ENCODE measurements at places on chromosomes 2 and 18.

GRCh38 chr2:2455151-2455550 is 124.1 kb upstream of the MYT1L start:
- no peak overlapping the region for H3K4me3 ChIP-seq
- DNase-seq, result no peak
- no peaks in the 10 kb centered on the region for H3K27me3 ChIP-seq
- no peaks in the 10 kb centered on the region for H3K4me1 ChIP-seq
- H3K27ac ChIP-seq, result no peak overlapping the region

- no peaks in the 10 kb centered on the region for H3K27me3 ChIP-seq
- no peak overlapping the region for H3K4me3 ChIP-seq
- H3K36me3 ChIP-seq, result peaks cover 14% of the 10 kb centered on the region
- H3K4me1 ChIP-seq, result peaks cover 100% of the 10 kb centered on the region
- peak; percentile 90 for DNase-seq
These were observed 48.8 kb downstream of the SH3BP4 start for GRCh38 chr2:235000426-235001236.

DNA sequence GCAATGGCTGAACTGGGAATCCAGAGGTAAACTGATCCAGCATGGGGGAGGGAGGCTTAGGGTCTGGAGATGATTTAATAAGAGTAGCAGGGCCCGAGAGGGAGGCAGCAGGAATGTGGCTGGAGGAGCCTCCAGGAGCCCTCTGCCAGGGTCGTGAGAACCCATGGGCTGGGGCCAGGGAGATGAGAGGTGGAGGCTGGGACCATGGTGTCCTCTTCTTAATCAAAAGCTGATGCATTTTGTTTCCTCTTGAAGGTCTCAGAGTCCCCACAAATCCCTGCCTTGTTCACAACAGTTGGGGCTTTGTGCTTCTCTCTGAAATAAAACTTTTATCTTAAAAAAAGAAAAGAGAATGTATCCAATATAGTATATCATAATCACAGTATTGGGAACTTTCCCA is 123.7 kb upstream of the ZNF516 start:
- DNase-seq, result no peak
- H3K4me1 ChIP-seq, result peaks cover 19% of the 10 kb centered on the region
- no peaks in the 10 kb centered on the region for H3K36me3 ChIP-seq
- H3K27me3 ChIP-seq, result peaks cover 57% of the 10 kb centered on the region

GRCh38 chr2:75041731-75042600 is 83.5 kb downstream of the POLE4 start:
- H3K4me3 ChIP-seq, result no peak overlapping the region
- H3K27ac ChIP-seq, result no peak overlapping the region
- H3K27me3 ChIP-seq, result no peaks in the 10 kb centered on the region
- DNase-seq, result no peak
- peaks cover 12% of the 10 kb centered on the region for H3K4me1 ChIP-seq

DNA sequence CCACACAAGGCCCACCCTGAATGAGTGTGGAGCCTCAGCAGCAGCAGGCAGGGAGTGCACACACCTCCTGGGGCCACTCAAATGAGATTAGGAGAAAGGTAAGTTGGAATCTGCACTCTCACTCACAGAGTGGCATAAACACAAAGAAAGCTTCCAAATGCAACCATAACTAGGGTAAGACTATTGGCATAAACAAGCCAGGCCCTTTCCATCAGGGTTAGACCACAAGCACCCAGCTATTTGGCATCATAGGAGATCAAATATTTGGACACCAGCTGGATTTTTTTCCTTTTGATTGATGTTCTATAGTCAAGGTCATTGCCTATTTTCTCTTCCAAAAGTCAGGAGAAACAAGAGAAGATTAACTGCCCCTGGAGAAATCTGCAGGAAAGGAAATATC is 471.5 kb downstream of the TXNL1 start:
- no peaks in the 10 kb centered on the region for H3K27me3 ChIP-seq
- DNase-seq, result no peak
- H3K36me3 ChIP-seq, result no peaks in the 10 kb centered on the region
